ENCODE measurements at places on chromosomes 4 and X. TPM values are rescaled to one million over a fixed set of nuclear protein-coding genes. Genes with fewer than 3 reads are reported as not detected.

GRCh38 chr4:104493081-104493831 lies 1.4 kb downstream of the CXXC4 start:
- no peaks in the 10 kb centered on the region for H3K27me3 ChIP-seq
- H3K27ac ChIP-seq: no peak overlapping the region
- H3K4me1 ChIP-seq: peaks cover 4% of the 10 kb centered on the region
- DNase-seq: no peak

DNA sequence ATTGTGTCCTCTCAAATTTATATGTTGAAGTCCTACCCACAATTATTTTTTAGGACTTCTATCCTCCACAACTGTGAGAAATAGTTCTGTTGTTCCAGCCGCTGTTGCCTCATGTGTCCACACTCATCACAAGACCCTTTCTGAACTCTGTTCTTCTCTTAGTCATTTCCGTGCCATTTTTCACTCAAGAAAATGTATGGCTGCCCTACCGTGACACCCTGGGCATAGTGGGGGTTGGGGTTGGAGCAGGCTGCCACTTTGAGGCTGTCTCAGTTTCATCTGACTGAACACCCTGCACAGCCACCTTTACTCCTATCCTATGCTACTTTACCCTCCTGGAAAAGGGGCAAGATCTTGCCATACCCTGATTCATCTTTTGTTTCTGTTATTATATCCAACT lies 319.1 kb downstream of the TENM3 start:
- H3K27ac ChIP-seq: no peak overlapping the region
- H3K36me3 ChIP-seq: no peaks in the 10 kb centered on the region
- H3K27me3 ChIP-seq: no peaks in the 10 kb centered on the region
- no peak overlapping the region for H3K4me3 ChIP-seq

HADH gene
- 31.4 TPM for total RNA-seq

- H3K4me1 ChIP-seq: no peaks in the 10 kb centered on the region
- H3K36me3 ChIP-seq: no peaks in the 10 kb centered on the region
- H3K4me3 ChIP-seq: no peak overlapping the region
- peak; percentile 94 for DNase-seq
- no peak overlapping the region for H3K27ac ChIP-seq
These were observed 5.4 kb downstream of the HTRA3 start for GRCh38 chr4:8274765-8275547.

DNA sequence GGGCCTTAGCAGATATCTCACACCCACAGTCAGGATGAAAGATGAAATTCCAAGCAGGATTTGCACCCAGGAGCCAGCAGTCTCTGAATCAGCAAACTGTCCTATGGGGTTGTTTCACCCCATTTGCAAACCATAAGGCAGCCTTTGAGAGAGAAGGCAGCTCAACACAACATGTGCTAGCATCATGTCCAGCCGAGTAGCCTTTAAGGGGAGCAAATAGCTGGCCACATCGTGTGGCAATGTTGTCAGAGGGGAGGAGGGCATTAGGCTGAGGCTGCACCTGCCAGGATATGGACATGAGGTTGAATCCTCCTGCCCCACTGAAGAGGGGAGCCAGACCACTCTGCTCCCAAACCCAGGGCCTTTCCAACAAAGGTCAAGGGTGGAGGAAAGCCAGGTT lies 20.6 kb upstream of the PJA1 start:
- H3K36me3 ChIP-seq: no peaks in the 10 kb centered on the region
- H3K27me3 ChIP-seq: peaks cover 3% of the 10 kb centered on the region
- no peaks in the 10 kb centered on the region for H3K4me1 ChIP-seq

MAGEB2 gene
- 0.16 TPM for total RNA-seq

UGT8 gene
- 42.2 TPM for total RNA-seq

DNA sequence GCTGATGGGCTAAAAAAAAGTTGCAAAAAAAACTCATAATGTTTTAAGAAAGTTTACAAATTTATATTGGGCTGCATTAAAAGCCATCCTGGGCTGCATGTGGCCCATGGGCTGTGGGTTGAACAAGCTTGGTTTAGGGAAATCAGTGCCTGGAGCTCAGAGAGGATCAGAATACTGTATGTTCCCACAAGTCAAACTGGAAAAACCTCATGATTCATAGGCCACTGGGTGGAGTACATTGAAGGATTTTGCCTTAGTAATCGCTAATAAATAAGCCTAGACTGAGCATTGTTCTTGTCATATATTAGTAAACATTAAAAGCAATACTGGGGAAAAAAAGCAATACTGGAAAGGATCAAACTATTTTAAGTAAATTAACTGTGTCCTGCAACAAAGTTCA lies 246.3 kb upstream of the TAPT1 start:
- no peak overlapping the region for H3K27ac ChIP-seq
- no peak for DNase-seq
- no peaks in the 10 kb centered on the region for H3K27me3 ChIP-seq
- no peaks in the 10 kb centered on the region for H3K4me1 ChIP-seq
- no peak overlapping the region for H3K4me3 ChIP-seq

- no peak overlapping the region for H3K27ac ChIP-seq
- DNase-seq: no peak
- no peaks in the 10 kb centered on the region for H3K36me3 ChIP-seq
- H3K27me3 ChIP-seq: no peaks in the 10 kb centered on the region
- H3K4me3 ChIP-seq: no peak overlapping the region
- no peaks in the 10 kb centered on the region for H3K4me1 ChIP-seq
These were observed 148.3 kb downstream of the MAML3 start for GRCh38 chr4:140005699-140006098.

- H3K27me3 ChIP-seq: no peaks in the 10 kb centered on the region
- no peak for DNase-seq
- H3K36me3 ChIP-seq: no peaks in the 10 kb centered on the region
- no peak overlapping the region for H3K4me3 ChIP-seq
- no peak overlapping the region for H3K27ac ChIP-seq
- H3K4me1 ChIP-seq: no peaks in the 10 kb centered on the region
These were observed 223.0 kb upstream of the GALNT7 start for GRCh38 chr4:172945611-172946010.

DNA sequence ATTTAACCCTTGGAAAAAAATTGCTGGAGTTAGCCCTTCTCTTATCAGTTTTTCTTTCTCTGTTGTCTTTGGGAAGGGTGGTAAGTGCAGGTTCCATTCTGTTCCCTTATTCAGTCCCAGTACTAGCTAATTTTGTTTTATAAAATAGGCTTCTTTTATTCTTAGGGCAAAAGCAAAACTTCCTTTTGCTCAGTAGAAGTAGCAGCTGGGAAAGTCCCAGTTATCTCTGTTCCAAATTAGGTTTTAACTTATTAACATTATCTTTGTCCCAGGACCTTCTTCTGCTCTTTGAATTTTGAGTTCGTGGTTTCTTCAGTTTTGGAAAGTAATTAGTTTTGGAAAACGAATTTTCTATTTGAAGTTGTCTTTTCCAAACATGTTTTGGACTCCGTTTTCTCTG lies 61.1 kb downstream of the BANK1 start:
- H3K27ac ChIP-seq: no peak overlapping the region
- H3K27me3 ChIP-seq: no peaks in the 10 kb centered on the region
- no peak overlapping the region for H3K4me3 ChIP-seq
- no peaks in the 10 kb centered on the region for H3K4me1 ChIP-seq
- no peak for DNase-seq

DNA sequence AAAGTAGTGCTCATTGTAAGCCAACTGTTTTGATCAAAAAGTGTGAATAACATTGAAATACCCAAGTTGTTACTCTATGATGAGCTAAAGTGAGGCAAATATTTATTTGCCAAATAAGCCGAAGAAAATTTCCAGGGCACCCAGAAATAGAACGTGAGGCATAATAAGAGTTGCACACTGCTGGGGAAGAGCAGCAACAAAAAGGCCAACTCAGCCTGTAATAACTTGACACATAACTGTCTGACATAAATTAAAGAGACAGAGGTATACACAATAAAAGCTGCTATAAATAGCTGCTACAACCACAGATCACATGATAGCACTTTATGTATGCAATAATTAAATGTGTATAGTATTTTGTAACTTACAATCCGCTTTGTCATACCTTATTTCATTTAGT lies 2.0 kb upstream of the ABCB7 start:
- H3K27me3 ChIP-seq: no peaks in the 10 kb centered on the region
- H3K4me3 ChIP-seq: no peak overlapping the region
- no peaks in the 10 kb centered on the region for H3K36me3 ChIP-seq

RPA4 gene
- total RNA-seq: 0.57 TPM

GRCh38 chr4:20538905-20539304 lies 161.4 kb upstream of the PACRGL start:
- no peaks in the 10 kb centered on the region for H3K27me3 ChIP-seq
- no peaks in the 10 kb centered on the region for H3K36me3 ChIP-seq
- H3K27ac ChIP-seq: no peak overlapping the region
- no peak overlapping the region for H3K4me3 ChIP-seq
- no peaks in the 10 kb centered on the region for H3K4me1 ChIP-seq

GRCh38 chr4:38532908-38533499 lies 131.0 kb upstream of the KLF3 start:
- no peak for DNase-seq
- peaks cover 9% of the 10 kb centered on the region for H3K4me1 ChIP-seq
- H3K27me3 ChIP-seq: no peaks in the 10 kb centered on the region
- no peaks in the 10 kb centered on the region for H3K36me3 ChIP-seq

DNA sequence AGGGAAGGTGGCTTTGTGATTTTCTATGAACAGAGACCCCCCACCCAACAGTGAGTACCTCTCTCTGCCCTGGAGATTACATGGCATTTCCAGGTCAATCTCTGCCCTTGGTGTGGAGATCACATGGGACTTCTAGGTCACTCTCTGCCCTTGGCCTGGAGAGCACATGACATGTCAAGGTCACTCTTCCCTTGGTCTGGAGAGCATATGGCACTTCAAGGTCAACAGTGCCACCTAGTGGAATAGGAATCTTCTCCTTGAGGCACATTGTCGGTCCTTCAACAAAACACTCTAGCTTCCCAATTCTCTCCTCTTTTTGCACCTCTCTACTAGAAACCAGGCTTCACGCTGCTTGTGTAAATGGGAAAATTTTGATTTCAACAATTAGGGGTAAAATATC lies 66.2 kb upstream of the TACR3 start:
- no peak overlapping the region for H3K27ac ChIP-seq
- no peak for DNase-seq
- H3K4me1 ChIP-seq: no peaks in the 10 kb centered on the region
- H3K36me3 ChIP-seq: no peaks in the 10 kb centered on the region

GRCh38 chr4:129358571-129358970 lies 262.6 kb downstream of the C4orf33 start:
- no peaks in the 10 kb centered on the region for H3K4me1 ChIP-seq
- H3K27ac ChIP-seq: no peak overlapping the region
- no peak overlapping the region for H3K4me3 ChIP-seq
- no peak for DNase-seq

GRCh38 chrX:134936542-134936941 lies 54.2 kb upstream of the SMIM10 start:
- no peaks in the 10 kb centered on the region for H3K4me1 ChIP-seq
- H3K36me3 ChIP-seq: no peaks in the 10 kb centered on the region
- H3K27ac ChIP-seq: no peak overlapping the region
- no peak for DNase-seq
- no peak overlapping the region for H3K4me3 ChIP-seq

GRCh38 chrX:40479777-40480318 lies 100.9 kb upstream of the ATP6AP2 start:
- H3K4me1 ChIP-seq: no peaks in the 10 kb centered on the region
- DNase-seq: no peak
- H3K36me3 ChIP-seq: no peaks in the 10 kb centered on the region
- no peak overlapping the region for H3K4me3 ChIP-seq
- no peak overlapping the region for H3K27ac ChIP-seq

DNA sequence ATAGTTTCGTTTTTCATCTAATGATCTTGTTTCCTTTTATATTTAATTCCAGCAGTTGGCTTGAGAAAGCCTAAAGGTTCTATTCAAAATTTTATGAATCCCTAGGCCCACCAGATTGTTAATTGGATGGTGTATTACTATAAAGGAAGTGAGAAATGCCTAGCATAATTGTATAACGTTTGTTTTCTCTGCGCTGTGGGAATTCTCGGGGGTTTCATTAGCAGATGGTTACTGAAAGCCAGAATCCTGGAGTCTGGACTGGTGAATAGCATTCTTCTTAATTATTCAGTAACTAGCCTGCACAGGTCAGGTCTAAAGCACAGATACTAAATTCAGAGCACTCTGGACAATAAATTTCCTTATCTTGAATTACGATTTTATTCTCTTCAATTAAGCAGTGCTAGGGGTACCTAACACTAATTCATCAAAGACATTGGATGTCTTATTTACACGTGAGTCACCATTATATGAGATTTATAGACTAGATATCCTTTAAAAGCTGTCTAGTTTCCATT lies 459.4 kb downstream of the DTHD1 start:
- no peak overlapping the region for H3K27ac ChIP-seq
- H3K4me3 ChIP-seq: no peak overlapping the region
- H3K27me3 ChIP-seq: no peaks in the 10 kb centered on the region
- DNase-seq: no peak

- no peaks in the 10 kb centered on the region for H3K36me3 ChIP-seq
- H3K4me1 ChIP-seq: peaks cover 2% of the 10 kb centered on the region
- H3K27ac ChIP-seq: no peak overlapping the region
These were observed 1.8 kb downstream of the PPP2R3B start for GRCh38 chrX:384861-385260.

DNA sequence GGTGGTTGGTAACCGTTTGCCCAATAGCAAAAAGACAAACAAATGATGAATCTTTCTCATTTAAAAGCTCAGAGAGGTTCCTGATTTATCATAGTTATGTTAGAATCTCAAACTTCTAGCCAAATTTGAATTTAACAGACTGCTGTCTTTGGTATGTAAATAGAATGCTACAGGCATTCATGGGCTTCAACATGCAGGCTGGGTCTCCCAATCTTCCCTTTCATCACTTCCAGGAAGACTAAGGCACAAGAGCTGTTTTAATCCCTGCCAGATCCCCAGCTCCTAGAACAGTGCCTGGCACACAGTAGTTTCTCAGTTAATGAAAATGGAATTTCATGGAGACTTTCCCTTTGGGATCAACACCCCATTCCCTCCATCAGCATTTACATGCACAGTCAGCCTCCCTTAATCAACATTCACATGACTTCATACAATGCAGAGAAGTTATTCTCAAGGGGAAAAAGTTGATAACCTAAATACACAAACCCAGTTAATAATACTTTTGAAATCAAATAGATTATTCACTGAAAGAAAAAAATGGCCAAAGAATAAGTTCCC lies 107.6 kb upstream of the C1QTNF7 start:
- H3K27ac ChIP-seq: no peak overlapping the region
- DNase-seq: no peak
- H3K4me3 ChIP-seq: no peak overlapping the region
- no peaks in the 10 kb centered on the region for H3K36me3 ChIP-seq
